ENCODE measurements at places on chromosomes 4 and X.

DNA sequence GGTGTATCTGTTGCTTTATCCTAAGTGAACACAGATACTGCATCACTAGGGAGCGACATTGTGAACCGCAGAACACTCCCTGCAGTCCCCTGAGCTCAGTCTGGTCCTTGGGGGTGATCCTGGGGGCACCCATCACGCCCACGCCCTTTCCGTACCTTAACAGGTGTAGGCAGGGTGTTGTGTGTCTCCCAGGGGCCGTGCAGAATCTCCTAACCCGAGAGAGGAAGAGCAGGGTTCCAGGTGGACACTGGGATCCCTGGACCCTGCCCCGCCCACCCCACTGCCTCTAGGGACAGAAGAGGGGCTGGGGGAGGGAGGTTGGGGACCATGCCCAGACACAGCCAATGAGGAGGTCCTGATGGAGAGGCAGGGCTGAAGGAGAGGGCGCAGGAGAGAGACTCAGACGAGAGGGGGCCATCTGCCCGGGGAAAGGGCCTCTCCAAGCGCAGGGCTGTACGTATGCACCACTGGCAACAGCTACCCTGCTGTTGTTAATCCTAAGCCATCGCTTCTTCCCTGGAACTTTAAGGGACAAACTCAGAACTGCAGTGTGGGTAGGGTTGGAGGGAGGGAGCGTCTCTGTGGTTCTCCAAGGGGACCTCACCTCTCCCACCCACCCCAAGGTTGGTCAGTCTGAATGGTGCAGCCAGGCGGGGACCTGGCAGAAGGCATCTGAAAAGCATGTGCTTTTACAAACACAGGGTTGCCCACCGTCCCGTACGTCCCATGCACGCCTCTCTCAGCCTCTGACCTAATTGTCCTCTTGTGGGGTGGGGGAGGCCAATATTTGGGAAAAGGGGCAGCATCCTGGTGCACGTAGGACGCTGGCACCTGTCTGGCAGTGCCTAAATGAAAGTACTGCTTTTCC, 2.5 kb downstream of the P2RY8 start:
- DNase-seq = peak; percentile 48

GRCh38 chr4:32624943-32625603, 1904.9 kb downstream of the PCDH7 start:
- no peak for DNase-seq

DNA sequence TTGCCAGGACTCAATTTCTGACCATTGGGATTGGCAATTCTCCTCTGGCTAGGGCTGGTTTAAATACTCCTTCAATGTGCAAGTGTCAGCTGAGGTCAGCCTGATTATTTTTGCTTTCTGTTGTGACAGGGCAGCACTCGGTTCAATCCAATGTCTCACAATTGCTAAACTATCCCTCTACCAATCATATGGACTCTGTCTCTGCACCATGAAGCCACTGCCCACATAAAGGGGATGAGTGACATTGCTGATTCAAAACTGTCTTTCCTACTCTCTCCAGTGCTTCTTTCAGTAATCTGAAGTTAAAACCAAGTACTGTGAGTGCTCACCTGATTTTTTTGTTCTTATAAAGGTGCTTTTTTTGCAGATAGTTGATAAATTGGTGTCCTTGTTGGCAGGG, 1030.7 kb downstream of the GLUD2 start:
- no peak for DNase-seq

DNA sequence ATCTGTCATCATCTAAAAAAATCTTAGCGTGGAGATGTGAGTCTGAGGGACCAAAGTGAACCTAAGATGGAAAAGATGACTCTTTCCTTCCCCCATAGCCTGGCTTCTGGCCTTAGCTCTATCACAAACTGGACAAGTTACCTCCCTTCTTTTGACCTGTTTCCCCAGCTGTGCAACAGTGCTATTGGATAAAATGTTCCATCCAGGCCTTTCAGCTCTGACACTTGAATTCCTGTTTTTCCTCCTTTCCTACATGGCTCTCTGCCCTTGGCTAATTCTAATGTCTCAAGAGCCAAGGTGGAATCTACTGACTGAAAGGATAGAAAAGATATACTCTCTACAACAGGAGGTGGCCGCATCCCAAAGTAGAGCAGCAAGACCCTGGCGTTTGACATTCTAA, 84.5 kb upstream of the ARHGEF9 start:
- no peak for DNase-seq

- DNase-seq = no peak
Observed at GRCh38 chr4:124095621-124096020, 616.9 kb downstream of the ANKRD50 start.

DNA sequence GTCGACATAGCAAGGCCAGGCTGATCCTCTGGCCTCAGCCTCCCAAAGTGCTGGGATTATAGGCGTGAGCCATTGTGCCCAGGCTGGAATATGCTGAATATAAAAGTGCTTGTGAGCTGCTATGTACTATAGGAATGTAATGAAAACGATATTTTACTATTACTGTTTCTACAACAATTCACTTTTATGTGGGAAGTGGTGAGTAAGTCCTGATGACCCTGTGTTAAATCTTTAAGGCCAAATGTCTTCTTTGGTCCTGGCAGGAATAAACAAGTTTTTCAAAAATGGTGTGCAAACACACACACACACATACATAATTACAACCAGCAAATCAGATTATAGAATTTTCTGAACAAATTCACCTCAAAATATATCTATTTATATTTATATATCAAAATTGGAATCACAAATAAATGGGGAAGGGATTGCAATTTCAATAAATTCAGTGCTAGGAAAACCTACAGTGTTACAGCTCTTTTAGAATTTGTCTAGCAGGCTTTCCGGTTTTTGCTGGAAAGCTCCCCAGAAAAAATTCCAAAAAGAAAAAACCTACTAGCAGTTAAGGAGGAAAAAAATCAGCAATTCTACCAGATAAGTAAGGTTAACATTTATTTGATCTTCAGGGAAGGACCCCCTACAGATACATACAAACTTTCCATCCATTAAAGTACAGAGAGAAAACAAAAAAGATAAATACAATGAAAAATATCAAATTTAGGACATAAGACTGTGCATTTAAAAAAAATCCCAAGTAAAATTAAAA, 17.9 kb downstream of the SMIM14 start:
- DNase-seq = no peak

DNA sequence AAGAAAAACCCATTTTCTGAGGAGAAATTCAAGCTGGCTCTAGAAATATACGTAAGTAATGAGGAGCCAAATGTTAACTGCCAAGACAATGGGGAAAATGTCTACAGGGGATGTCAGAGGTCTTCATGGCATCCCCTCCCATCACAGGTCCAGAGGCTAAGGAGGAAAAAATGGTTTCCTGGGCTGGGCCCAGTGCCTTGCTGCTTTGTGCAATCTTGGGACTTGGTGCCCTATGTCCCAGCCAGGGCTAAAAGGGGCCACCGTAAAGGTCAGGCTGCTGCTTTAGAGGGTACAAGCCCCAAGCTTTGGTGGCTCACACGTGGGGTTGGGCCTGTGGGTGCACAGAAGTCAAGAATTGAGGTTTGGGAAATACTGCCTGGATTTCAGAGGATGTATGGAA, 17.2 kb upstream of the IGFBP7 start:
- DNase-seq = no peak

DNA sequence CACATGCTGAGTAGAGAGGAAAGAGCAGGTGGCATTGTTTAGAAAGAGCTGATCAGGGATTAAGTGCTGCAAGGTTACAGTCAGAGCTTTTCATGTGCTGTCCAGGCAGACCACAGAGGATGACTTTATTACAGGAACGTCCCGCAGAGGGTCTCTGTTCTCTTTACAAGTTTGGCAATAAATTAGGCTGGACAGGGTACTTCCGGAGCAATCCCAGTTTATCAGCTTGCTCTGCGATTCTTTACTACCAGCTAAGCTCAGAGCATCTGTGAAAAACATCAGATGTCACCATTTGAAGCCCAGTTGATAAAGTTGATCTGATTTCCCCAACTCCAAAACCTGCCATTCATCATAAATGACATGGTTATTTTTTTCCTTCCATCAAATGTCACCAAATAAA, 633.1 kb downstream of the NLGN4X start:
- no peak for DNase-seq
